ENCODE measurements at places on chromosomes 6 and 20.
A peak's percentile ranks its signal among the peaks of the same experiment; 100 is the strongest.

DNA sequence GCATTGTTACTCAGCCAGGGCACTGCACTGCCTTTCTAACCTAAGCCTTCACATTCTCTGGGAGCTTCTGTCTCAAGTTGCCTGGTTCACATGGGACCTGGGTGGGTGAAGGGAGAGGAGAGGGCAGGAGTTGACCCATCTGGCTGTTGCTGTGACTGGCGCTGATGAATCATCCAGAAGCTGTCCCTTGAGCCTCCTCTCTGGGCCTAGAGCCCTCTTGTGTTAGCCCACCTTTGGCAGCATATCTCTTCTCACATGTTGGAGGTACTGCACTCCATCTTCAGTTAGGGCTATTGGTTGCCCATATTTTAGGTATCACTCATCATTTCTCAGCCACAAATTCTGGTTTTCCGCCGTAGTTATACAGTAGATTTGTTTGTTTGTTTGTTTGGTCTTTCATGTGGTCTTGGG is 19.8 kb downstream of the XRN2 start:
- DNase-seq: no peak

DNA sequence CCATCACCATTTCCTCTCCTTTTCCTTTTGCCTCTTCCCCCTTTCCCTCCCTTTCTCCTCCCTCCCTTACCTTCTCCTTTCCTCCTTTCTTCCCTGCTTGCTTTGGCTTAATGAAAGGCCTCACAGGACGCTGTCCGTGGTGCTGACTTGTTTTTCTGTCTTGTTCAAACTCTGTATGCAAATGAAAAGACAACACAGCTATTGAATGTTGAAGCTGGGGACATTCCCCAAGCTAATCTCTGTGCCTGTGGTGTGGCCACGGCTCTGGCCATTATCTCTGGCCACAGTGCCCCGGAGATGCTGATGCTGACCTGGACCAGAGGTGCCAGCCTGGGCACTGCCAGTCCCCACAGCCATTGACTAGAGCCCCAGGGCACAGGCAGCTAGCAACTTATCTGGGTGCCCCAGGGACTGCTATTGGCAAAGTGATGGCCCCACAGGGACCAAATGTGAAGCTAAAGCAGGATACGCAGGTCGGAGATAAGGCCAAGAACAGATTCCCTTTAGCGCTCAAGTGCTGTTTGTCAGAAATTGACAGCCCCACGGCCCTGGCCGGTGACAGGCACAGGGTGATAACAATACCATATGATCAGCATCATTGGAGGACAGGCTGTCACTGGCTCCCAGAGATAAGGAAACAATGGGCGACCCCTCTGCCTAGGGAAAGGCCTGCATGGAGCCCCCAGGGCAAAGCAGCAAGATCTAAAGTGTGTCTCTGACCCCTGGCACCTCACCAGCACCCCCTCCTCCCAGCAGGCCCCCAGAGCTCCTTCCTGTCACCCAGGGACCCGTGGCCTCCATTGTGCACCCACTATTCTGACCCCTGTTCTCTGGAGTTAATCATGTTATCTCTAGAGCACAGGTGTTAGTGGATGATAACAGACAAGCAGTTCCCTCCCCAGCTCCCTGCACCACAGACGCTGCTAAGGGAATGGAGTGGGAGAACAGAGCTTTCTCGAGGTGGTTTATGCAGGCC is 31.6 kb upstream of the SLC32A1 start:
- peak; percentile 23 for DNase-seq

- DNase-seq: no peak
These were observed 22.7 kb upstream of the HIVEP1 start for GRCh38 chr6:11989386-11989785.

GRCh38 chr6:151765444-151765886 is 42.0 kb upstream of the ESR1 start:
- peak; percentile 75 for DNase-seq

DNA sequence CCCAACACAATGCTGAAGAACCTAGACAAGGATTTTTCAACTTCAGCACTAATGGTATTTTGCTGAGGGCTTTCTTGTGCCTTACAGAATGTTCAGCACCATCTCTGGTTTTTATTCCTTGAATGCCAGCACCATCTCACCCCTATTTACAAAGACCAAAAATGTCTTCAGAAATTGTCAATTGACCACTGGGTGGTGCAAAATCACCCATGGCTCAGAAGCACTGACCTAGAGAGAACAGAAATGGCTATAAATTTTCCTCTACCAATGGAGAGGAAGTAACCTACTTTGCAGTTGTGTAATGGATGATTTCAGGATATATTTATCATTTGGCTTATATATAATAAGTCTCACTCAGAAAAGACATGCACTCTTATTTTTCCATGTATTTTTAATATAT is 431.0 kb upstream of the IRAK1BP1 start:
- DNase-seq: peak; percentile 1

- DNase-seq: no peak
These were observed 138.4 kb downstream of the KCNQ5 start for GRCh38 chr6:72760114-72760793.

DNA sequence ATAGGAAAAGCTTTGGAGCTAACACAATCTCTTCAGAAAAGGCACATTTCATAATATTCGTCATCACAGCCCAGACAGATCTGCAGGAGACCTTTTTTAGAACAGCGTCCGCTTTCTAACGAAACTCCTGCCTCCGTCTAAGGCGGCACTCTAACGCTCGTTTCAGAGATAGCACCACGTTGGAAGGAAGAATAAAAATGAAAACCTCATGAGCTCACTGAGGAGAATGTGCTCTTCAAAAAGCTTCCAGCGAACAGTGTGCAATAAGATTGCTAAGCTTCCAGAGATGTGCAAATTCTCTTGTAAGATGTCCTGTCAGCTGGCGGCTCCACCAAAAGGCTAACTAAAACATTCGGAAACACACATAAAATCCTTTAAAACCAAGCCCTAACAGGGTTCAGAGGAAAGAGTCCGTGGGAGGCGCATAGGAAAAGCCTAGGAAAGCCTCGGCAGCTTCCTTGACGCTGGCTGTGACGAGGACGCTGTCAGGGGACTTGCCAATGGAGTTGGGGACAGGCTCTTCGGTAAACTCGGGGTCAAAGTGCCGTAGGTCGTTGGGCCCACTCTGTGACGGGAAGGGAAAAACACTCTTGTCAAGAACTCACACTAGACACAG is 117.6 kb upstream of the SLC2A12 start:
- DNase-seq: peak; percentile 74

DNA sequence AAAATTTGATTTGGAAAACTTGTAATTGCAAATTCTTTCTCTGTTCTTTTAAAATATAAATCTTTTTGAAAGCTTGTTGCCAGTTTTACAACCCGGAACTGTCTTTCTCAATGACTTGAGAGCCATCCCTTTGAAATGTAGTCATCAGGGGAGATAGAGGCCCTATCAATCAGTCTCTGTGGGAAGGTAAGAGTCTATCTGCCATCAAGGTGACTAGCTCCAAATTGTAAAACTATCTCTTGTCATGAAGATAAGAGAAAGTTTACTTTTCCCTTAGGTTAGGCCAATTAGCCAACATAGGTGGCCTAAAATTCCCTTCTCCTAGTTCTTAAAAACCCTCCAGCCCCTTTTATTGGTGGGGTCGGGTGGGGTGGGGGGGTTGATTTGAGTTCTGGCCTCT is 469.1 kb upstream of the IRAK1BP1 start:
- DNase-seq: no peak

- no peak for DNase-seq
These were observed 6.3 kb upstream of the TGM3 start for GRCh38 chr20:2289475-2289874.

DNA sequence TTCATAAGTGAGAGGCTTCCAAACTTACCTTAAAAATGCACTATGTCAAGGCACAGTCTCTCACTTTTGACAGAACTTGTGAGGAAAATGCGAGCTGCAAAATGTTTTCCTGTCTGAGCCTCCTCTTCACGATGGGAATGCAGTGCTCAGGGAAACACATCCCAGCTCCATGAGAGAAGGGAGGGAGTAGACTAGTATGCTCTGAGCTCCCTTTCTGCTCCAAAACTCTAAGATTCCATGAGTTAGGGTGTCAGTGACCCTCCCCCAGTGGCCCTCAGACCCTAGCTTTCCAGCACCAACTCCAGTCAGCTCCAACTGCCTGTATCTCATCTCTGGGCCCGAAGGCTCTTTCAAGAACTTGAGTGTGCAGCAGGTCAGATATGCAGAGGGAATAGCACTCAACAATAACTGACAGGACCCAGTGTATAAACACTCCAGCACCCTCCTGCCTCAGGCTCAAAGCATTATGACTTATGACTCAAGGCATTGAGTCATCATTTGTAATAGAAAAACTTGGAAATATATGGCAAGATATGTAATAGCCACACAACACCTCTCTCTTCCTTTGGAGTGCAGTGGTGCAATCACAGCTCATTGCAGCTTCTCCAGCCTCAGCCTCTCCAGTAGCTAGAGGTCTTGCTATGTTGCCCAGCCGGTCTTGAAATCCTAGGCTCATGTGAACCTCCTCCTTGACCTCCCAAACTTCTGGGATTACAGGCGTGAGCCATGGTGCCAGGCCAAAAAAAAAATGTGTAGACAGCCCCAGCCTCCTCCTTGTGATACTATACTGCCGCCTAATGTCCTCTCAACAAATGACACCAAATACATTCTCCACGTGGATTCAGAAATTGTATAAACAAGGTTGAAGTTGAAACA is 16.7 kb upstream of the ENTPD6 start:
- peak; percentile 69 for DNase-seq

DNA sequence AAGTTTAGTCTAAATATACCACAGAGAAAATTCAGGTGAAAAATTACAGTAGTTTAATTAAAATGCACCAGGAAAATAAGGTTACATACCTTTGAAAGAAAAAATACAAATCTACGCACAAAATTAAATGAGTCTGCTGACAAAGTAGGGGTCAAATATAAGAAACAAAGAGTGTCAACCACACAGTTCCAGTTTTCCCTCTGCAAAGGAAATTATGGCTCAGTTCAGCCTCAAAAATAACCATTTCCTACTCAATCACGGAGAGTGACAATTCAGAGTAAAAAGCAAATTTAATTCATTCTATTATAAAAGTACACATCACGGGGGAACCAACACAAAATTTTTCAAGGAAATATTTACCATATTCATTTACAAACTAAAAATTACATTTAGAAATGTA is 124.8 kb downstream of the PTPRK start:
- no peak for DNase-seq

DNA sequence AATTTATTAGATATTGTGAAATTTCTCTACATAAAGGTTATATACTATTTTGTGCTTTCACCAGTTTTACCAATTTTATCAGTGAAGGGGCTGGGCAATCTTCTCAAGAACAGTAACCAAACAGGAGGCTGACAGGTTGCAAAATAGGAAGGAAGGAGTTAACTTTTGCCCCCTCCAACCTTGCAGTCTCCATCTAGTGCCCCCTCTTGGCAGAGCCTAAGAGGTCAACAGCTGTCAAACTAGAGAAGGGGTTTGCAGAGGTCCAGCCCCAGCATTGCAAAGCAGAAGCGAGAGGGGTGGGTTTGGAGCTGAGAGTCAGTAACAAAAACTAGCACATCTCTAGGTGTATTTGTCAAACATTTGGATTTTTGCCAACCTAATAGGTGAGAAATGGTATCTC is 391.0 kb downstream of the CDC5L start:
- no peak for DNase-seq

GRCh38 chr6:87465051-87465450 is 7.7 kb upstream of the SLC35A1 start:
- DNase-seq: no peak

DNA sequence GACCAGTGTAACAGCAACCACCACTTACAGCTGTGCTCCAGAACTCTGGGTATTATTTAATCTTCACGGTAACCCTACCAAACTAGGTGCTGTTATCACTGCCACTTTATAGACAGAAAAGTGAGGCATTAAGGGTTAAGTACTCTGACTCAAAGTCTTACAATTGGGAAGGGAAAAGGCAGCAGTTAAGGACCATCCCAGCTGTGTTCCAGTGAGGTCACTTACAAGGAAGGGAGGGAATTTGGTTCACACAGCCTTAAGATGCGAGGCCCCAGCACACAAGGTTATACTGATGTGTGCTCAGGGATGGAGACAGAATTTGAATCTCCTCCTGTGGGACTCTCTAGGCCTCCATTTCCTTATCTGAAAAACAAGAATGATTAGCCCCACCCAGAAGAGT is 46.7 kb downstream of the TRERF1 start:
- DNase-seq: no peak

GRCh38 chr6:166587631-166588413 is 1.3 kb upstream of the RAMACL start:
- no peak for DNase-seq

DNA sequence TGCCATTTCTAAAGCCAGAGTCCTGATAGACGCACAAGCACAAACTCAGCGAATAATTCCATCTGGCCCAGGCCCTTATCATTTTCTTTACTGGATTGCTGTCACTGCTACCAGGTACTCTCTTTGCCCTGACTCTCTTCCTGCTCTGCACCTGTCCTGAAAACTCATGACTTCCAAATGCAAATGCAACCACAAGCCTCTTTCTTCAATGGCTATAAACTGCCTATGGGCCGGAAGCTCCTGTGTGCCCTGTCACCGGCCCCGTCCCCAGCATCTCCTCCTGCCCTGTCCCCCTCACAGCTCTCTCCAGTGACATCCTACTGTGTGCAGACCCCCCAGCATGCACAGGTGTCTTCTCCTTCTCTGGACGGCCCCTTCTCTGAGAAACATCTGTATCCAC is 302.6 kb downstream of the GMDS start:
- no peak for DNase-seq

DNA sequence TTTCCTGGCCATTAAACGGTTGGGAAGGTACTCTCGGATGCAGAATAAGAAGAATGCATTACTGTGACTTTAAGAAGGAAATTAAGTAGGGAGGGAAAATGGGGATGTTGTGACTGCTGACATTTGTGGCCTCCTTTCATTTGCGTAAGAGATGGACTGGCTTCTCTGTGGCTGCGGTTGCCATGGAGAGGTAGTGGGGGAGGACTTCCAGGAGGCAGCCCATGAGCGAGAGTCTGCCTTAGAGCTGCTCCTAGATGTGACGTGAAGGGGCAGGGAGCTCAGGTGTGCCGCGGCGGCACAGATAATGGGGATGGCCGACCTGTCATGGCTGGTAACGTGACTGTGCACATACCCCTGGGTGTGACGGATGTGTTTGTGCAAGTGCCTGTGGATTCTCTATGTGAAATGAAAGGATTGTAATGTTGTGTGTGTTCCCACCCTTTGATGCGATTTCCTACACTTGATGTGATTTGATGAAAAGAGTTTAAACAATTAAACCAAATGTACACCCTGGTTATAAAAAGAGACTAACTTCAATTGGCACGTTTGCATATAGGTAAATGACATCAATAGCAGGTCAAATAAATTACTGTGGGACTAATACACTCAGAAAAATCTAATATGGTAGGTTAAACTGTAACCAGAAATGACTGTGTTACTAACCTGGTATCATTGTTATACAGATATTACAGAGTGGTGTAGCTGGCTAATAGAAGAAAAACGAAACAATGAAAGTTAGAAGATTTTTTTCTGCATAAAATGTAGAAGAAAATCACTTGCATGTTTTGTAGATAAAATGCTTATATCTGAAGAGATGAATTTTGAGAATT is 48.9 kb downstream of the HIVEP1 start:
- no peak for DNase-seq

- DNase-seq: no peak
These were observed 146.6 kb upstream of the GLP1R start for GRCh38 chr6:38901802-38902522.
